Naive B cell (primary cell): ENCODE measurements at places on chromosomes 3 and 15.

DNA sequence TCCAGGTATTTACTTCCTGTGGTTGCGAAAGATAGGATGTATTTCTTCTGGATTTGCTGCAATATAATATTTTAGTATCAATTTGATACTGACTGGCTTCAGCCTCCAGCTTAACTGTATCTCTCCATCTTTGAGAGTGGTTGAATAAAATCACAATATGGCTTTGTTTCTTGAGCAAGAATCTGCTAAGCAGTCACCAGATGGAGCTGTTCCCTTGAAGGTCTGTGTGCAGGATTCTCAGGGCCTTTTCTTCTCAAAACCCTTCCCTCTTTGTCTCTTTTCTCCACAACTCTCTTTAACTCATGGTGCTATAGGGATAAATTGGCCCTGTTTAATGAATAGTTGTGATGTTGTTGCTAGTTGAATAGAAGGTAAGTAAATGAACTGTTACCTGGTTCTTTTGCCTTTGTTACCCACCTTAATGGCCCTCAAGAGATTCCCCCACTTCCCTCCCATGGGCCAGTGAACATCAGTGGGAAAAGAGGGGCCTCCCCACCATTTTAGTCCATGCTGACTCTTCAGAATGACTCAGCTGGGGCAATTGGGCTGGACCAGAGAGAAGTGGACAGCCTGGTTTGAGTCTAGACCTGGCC lies 34.8 kb upstream of the RAB6B start:
- no peak for DNase-seq

GRCh38 chr3:108118038-108118768 lies 27.4 kb upstream of the CD47 start:
- no peak for DNase-seq

GRCh38 chr15:49412797-49413196 lies 10.2 kb upstream of the FGF7 start:
- no peak for DNase-seq

DNA sequence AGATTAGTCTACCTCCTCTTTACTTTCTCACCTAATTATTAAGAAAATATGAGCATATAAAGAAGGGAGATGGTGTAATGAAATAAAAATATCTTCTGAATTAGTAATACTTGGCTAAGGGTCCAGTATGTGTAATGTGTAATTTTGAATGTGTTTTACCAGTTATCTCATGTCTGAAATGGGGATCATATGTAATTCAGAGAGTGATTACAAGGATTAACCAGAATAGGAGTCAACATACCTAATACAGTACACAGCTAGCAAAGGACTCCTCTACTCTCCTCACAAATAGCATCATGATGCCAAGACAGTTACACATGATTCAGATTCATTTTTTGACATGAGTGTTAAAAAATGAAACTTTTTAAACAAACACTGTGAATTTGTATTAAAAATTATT lies 570.4 kb downstream of the SI start:
- no peak for DNase-seq

DNA sequence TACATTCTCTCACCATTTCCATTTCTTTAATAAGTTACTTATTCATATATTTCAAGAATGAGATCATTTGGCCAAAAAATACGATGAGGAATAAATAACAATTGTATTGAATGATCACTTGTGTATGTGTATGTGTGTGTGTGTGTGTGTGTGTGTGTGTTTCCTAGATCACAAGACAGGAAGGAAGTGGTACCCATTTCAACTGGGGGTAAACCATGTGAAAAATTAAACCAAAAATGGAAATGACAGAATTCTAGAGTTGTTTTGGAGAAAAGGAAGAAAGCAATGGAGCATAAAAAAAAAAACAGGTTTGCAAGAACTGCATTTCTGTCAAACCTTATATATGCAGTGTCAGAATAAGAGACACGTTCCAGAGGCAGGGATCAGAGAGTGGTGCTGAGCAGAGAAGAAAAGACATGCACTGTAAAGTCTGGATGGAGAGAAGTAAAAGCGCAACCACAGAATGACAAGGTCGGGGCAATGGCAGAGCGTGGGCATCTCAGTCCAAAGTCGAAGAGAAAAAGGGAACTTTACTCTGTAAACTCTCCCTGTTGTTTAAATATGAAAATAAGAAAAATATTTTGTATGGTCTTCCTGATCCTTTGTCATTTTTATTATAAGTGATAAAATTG lies 75.5 kb downstream of the PEX5L start:
- DNase-seq: no peak

- DNase-seq: no peak
Observed at GRCh38 chr15:61654002-61654740, 406.1 kb downstream of the VPS13C start.

DNA sequence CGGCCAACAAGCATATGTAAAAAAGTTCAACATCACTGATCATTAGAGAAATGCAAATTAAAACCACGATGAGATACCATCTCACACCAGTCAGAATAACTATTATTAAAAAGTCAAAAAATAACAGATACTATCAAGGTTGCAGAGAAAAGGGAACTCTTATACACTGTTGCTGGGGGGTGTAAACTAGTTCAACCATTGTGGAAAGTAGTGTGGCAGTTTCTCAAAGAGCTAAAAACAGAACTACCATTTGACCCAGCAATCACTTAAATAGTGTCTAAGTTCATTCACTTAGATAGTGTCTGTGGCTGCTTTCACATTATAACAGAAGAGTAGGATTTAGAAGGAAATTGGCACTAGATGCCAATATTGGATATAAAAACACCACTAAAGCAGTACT lies 49.7 kb downstream of the CGGBP1 start:
- DNase-seq: no peak

DNA sequence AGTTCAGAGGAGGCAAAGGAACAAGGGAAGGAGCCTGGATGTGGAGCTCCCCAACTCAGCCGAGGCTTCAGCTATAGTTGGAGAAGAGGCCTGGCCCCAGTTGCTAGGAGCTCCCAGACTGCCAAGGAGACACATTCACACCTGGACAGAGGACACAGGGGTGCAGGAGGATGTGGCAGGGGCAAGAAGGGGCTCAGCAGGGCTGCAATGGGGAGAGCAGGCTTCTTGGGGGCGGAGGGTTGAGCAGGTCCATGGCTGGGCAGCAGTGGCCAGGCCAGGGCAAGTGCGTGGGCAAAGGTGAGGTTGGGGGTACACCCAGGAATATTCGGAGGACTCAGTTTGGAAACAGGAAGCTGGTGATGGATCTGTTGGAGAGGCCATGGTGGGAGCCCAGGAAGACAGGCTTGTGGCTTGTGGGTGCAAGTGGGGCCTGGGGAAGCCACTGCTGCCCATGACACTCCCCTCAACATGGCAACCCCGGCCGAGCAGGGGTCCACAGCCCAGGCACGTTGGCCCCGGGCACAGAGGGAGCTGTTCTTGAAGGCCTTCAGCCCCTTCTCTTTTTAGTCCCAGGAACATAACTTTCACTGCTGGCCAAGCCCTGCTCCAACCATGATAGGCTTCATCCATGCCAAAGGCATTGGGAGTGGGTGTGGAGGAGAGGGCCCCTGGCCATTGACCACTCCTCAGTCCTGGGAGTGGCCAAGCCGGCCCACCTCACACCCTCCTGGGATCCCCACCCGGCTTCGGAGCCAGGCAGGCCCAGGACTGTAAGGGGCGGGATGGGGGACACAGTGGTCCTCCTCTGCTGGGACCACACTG lies 33.3 kb downstream of the TSPAN3 start:
- no peak for DNase-seq

GRCh38 chr3:66322436-66322835 lies 101.6 kb downstream of the SLC25A26 start:
- no peak for DNase-seq

GRCh38 chr15:43270113-43270665 lies 3.5 kb upstream of the TGM5 start:
- no peak for DNase-seq

GRCh38 chr3:18743761-18744160 lies 318.6 kb upstream of the SATB1 start:
- DNase-seq: no peak

- no peak for DNase-seq
Observed at GRCh38 chr15:25732191-25732590, 130.9 kb downstream of the ATP10A start.

DNA sequence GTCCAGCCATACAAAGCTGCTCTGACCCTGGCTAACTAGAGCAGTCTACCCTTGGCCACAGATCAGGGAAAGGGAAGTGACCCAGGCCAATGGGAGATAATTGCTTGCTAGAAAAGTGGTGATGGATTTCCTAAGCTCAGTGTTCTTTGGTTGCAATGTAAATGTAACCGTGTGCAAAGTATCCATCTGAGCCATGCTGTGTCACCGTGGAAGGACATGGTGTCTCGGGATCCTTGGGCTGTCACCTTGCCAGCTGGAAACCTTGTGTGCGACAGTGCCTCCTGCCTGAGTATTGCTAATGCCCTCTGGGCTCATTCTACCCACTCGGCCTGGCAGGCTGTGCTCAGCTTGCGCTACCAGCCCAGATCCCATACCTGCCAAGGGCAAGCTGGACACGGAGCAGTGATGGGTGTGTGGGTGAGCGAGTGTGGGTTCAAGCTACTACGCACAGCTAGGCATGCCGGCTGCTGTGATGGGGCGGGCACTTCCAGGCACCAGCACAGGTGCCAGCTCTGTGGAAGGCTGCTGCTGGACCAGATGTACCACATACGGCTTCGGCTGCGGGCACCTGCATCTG lies 10.7 kb upstream of the SIAH2 start:
- no peak for DNase-seq

- DNase-seq: no peak
Observed at GRCh38 chr3:65128346-65128745, 440.5 kb upstream of the ADAMTS9 start.

GRCh38 chr3:57966829-57967228 lies 41.4 kb upstream of the FLNB start:
- no peak for DNase-seq

- no peak for DNase-seq
Observed at GRCh38 chr15:69557707-69558409, 105.2 kb downstream of the RPLP1 start.

GRCh38 chr3:20573175-20573574 lies 387.2 kb upstream of the SGO1 start:
- DNase-seq: no peak

DNA sequence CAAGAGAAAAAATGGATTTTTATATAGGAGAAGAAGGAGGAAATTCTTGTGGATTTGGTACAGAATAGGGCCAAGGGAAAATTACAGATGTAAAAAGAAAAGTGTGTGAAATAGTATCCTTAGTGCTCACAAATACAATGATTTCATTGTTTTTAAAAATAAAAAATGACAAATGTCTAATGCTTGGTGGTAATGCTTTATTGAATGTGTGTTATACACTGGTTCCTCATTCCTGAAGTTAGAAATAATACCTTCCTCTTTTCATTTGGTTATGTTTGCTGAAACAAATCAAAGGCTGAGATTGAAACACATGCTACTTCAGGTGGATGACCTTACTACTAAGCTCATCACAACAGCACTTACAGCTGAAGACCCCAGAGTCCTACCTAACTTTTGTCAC lies 37.7 kb upstream of the CCR2 start:
- peak; percentile 32 for DNase-seq

- no peak for DNase-seq
Observed at GRCh38 chr3:127723011-127723567, 50.3 kb downstream of the ABTB1 start.

DNA sequence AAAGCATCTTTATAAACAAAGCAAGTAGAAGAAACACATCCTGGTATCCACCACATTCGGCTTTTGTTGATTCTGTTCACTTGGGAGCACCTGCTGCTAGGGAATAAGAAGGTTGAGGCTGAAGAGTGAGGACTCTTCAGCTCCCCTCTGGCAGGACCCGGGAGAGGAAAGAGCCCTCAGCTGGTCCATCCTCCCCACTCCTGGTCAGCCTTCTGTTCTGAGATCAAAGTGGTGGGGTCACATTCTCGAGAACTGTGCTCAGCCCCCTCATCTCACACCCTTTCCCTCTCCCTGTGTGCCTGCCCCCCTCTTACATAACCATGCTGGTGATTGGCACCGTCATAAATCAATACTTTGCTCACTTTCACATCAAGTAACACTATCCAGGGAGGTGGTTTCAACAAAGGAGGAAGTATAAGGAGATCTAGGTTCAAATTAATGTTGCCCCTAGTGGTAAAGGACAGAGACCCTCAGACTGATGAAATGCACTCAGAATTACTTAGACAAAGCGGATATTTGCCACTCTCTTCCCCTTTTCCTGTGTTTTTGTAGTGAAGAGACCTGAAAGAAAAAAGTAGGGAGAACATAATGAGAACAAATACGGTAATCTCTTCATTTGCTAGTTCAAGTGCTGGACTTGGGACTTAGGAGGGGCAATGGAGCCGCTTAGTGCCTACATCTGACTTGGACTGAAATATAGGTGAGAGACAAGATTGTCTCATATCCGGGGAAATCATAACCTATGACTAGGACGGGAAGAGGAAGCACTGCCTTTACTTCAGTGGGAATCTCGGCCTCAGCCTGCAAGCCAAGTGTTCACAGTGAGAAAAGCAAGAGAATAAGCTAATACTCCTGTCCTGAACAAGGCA lies at the start of gene NR1I2:
Gene NR1I2 (plus strand): TSS at position 772 of the 869 bp plus-strand sequence.
- DNase-seq: no peak

- DNase-seq: no peak
Observed at GRCh38 chr15:58549013-58549784, 117.4 kb downstream of the LIPC start.

GRCh38 chr3:42876940-42877720 lies 1.5 kb upstream of the CYP8B1 start:
- no peak for DNase-seq

DNA sequence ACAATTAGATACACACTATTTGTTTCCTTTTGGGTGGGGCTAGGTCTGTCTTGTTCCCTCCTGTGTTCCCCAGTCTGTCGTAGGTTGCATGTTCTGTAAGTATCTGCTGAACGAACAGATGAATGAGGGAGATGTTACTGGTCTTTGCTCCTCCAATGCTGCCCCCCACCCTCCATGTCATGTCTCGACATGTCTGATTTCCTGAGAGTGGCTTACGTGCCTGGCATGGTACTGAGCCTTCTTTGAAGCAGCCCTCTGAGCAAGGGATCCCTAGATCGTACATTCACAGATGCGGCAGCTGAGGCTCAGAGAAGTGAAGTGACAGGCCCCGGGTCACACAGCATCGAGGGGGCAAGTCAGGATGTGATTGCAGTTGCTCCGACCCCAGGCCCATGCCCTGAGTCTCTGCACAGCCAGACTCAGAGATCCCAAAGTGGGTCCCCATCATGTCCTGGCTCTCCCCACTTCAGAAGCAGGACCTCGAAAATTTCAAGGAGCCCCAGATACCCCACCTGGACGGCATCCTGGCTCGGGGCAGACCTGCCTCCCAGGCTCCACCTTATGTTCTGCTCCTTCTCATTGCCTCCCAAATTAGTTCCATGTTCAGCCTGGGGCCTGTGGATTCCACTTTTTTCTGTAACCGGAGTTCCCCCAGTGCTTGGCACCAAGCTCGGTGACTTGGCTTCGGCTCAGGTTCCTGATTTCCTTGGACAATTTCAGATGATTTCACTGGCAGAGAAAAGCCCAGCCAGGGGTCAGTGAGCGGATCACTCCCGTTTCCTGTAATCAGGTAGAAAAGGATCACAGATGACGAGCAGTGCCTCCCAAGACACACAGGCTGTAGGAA lies 24.7 kb downstream of the GOLGA6L2 start:
- DNase-seq: no peak

DNA sequence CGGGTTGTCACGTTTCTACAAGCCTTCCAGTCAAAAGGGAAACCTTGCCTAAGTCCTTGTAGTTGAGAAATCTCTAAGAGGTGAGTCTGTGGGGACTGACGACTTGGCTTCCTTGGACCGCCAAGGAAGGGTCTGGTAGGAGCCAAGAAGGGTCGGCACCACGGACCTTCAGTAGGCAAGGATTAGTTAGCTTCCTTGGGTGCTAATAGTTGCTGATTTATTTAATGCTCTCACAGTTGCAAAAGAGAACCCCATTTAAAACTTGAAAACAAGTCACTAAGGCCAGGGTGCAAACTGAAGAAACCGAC lies 361 bp upstream of the LCMT2 start:
- no peak for DNase-seq
